ENCODE measurements at places on chromosomes 13 and 19.

- DNase-seq: no peak
Observed at GRCh38 chr13:100130092-100130491, 41.2 kb downstream of the PCCA start.

- no peak for DNase-seq
Observed at GRCh38 chr13:25752957-25753551, 298.8 kb downstream of the SHISA2 start.

GRCh38 chr13:24097667-24098066 is 62.9 kb upstream of the SPATA13 start:
- no peak for DNase-seq

DNA sequence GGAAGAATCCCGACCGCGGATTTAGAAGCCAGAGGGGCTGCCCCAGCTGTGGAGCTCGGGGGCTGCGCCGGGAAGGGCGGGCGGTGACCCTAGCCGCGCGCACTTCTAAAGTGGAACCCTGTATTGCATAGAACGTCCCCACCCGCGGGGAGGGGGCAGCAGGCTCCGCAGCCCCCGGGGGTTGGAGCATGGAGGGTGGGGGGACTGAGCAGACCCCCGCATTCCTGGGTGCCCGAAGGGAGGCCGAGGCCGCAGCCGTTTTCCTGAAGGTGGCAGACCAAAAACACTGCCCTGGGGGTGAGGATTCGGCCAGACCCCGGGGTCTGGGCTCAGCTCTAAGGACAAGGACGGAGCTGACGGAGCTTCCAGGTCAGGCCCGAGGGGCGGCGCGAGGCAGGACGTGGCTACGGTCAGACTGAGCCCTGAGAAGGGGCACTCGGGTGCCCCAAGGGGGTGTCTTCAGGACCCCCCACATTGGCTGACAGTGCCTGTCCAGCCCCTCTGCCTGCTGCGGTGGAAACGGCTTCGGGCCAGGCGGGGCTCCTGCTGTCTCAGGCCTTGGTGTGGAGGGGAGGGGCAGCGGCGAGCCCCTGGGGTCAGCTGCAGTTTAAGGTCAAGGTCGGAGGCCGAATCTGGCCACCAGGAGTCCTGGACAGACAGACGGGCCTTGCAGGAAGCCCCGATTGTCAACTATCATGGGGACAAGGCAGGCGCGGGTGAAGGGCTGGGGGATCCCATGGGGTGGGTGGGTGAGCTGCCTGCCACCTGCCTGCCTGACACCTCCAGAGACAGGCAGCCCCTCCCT is 12.6 kb downstream of the MKNK2 start:
- DNase-seq: no peak

- no peak for DNase-seq
Observed at GRCh38 chr13:98225036-98225940, 48.2 kb upstream of the RNF113B start.

All from stimulated activated CD8-positive, alpha-beta memory T cell treated with anti-CD3 and anti-CD28 coated beads, Interleukin-4, amount 100 ng/mL, for 1 hour (primary cell).